Activated CD8-positive, alpha-beta memory T cell treated with anti-CD3 and anti-CD28 coated beads for 36 hours (primary cell): ENCODE measurements at places on chromosomes 16 and 17. TPM values are rescaled to one million over a fixed set of nuclear protein-coding genes. Genes with fewer than 3 reads are reported as not detected.

Gene RBBP6
- 52.0 TPM for total RNA-seq

Gene EVPLL
- not detected for total RNA-seq

Gene CACNG3
- total RNA-seq = not detected

Gene ASPA
- not detected for total RNA-seq
